ENCODE measurements at places on chromosomes 3 and 15. TPM values are rescaled to one million over a fixed set of nuclear protein-coding genes. Genes with fewer than 3 reads are reported as not detected.

The GOLGA8H gene
- total RNA-seq, result not detected

The SPTSSB gene
- total RNA-seq, result not detected

The SAMD7 gene
- total RNA-seq, result not detected

The NTRK3 gene
- total RNA-seq, result not detected

The DCBLD2 gene
- total RNA-seq, result 3.2 TPM

The NPAP1 gene
- total RNA-seq, result not detected

The THRB gene
- total RNA-seq, result not detected

The GAP43 gene
- not detected for total RNA-seq

The SCN5A gene
- total RNA-seq, result not detected

The CCNL1 gene
- total RNA-seq, result 258 TPM

DNA sequence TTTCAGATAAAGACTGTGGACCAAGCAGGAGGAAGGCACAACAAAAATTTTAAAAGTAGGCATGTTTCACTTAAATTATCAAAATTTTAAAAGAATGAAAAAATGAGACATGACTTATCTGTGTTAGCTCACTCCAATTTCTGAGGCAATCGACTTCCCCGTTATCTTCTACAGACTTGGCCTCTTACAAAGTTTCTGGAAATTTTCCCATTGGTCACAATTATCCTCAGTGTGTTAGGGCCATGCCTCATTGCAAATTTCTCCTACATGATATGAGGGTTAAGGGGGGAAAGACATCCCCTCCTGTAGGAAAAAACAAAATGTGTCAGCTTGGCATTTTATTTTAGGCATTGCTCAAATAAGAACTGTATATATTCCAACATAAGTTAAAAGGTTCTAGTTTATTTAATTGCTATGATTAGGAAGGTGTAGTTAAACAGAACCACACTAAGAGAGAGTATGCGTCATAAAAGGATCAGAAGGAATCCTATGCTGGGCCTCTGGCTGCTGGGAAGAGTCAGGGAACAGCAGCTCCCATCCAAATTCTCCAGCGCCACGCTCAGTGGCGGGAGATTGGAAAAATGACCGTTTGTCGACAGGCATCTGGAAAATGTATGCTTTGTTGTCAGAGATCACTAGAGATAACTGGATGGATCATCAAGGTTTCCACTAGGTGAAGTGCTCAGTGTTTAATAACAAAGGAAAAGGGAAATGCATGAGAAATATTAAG lies 463.6 kb upstream of the NR2F2 start:
- H3K27me3 ChIP-seq, result peaks cover 36% of the 10 kb centered on the region
- no peak for DNase-seq
- H3K4me1 ChIP-seq, result peaks cover 72% of the 10 kb centered on the region
- H3K27ac ChIP-seq, result no peak overlapping the region

GRCh38 chr15:28989239-28989830 lies 103.6 kb downstream of the APBA2 start:
- no peak overlapping the region for H3K27ac ChIP-seq
- no peak for DNase-seq
- H3K27me3 ChIP-seq, result no peaks in the 10 kb centered on the region
- H3K36me3 ChIP-seq, result no peaks in the 10 kb centered on the region
- H3K4me3 ChIP-seq, result no peak overlapping the region

GRCh38 chr3:174398761-174399160 lies 460.4 kb upstream of the NAALADL2 start:
- no peaks in the 10 kb centered on the region for H3K36me3 ChIP-seq
- H3K4me1 ChIP-seq, result no peaks in the 10 kb centered on the region

DNA sequence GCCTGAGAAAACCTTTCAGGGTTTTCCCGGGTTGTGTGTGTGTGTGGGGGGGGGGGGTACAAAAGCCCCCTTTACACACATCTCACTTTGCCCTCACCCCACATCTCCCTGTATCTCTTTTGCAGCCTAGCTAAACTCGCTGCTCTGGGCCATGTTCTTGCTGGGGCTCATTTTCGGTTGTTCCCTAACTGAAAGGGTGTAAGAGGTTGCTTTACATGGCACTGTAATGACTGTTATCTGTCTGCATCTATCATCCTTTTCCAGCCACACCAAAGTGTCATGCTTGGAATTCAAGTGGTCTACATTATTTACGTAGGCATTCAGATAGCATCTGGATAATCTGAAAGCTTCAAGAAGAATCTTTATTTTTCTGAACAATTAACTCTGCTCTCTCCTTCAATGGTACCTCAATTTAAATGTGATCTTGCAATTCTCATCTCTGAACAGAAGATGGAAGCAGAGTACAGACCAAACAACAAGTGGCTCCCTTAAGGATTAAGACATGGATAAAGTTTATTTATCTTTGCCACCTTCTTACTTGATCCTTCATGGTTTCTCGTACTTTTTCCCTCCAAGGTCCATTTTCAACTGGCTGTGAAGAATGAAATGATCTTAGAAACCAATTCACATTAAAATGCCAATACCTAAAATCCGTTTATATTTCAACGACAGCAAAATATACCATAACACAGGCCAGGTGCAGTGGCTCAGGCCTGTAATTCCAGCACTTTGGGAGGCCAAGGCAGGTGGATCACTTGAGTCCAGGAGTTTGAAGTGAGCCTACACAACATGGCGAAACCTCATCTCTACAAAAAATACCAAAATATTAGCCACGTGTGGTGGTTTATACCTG lies 34.9 kb downstream of the DCLK3 start:
- no peak for DNase-seq
- H3K4me3 ChIP-seq, result no peak overlapping the region
- no peak overlapping the region for H3K27ac ChIP-seq
- no peaks in the 10 kb centered on the region for H3K36me3 ChIP-seq
- H3K27me3 ChIP-seq, result peaks cover 8% of the 10 kb centered on the region

- H3K27me3 ChIP-seq, result peaks cover 20% of the 10 kb centered on the region
Measured at GRCh38 chr3:48429317-48429959, 448 bp downstream of the PLXNB1 start.

DNA sequence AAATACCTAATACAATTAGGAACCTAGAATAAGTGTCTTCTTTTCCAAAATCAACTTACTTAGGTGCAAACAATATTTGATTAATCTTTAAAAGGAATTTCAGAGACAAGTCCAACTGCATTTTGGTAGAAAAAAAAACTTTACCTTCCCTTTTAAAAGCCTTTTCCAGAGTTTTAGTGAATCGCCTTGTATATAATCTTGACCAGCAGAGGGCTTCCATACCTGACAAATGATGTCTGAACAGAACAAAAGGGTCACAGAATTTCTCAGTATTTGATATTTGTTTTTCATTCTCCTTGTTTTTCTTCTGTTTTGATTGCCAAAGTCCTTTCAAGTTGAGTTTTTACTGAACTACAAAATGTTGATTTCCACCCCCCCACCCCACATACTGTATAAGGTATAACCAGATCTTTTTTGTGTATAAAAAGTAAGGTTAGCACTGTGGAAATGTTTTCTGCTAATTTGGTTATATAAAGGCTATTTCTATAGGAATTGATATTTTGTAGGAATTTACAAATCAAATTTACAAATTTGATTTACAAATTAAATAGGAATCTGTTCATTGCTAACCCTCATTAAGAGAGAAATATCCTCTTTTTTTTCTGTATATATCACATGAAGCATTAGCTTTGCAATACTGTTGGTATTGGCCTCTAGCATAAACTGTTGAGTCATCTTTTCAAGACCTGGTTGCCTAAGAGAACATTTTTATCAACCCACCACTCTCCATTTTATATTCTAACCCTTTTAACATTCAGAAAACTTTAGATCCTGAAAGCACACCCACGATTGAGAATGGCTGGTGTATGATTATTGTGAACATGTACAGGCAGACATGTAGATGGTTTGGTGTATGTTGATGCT lies 464.1 kb upstream of the RARB start:
- no peaks in the 10 kb centered on the region for H3K36me3 ChIP-seq
- H3K4me3 ChIP-seq, result no peak overlapping the region
- H3K27ac ChIP-seq, result no peak overlapping the region
- DNase-seq, result no peak
- no peaks in the 10 kb centered on the region for H3K27me3 ChIP-seq

DNA sequence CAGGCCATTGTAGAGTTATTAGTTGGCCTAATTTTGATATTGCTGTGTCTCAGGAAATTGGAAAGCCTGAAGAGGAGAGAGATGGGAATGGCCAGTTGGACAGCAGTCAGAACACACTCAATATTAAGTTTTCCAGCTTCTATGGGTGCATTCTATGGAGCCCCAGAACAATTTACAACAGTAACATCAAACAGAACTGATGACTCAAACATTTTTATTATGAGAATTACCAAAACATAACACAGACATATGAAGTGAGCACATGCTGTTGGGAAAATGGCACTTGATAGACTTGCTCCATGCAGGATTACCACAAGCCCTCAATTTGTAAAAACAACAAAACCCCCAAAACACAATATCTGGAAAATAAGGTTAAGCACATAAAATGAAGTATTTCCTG lies 104.3 kb downstream of the GADL1 start:
- no peaks in the 10 kb centered on the region for H3K36me3 ChIP-seq
- peaks cover 3% of the 10 kb centered on the region for H3K4me1 ChIP-seq
- no peak overlapping the region for H3K27ac ChIP-seq
- H3K4me3 ChIP-seq, result no peak overlapping the region
- no peak for DNase-seq

- no peak overlapping the region for H3K4me3 ChIP-seq
- H3K27me3 ChIP-seq, result peaks cover 6% of the 10 kb centered on the region
- DNase-seq, result no peak
Measured at GRCh38 chr3:112634786-112635541, 6.0 kb downstream of the CCDC80 start.

GRCh38 chr3:145518639-145519038 lies 642.3 kb downstream of the PLOD2 start:
- no peaks in the 10 kb centered on the region for H3K4me1 ChIP-seq
- no peak for DNase-seq
- no peaks in the 10 kb centered on the region for H3K27me3 ChIP-seq
- no peaks in the 10 kb centered on the region for H3K36me3 ChIP-seq

- no peak for DNase-seq
- H3K27me3 ChIP-seq, result no peaks in the 10 kb centered on the region
- H3K4me1 ChIP-seq, result peaks cover 30% of the 10 kb centered on the region
- H3K4me3 ChIP-seq, result peak overlapping the region; percentile 87
Measured at GRCh38 chr3:48240000-48240963, 622 bp upstream of the ZNF589 start.

GRCh38 chr15:73264881-73265280 lies 103.9 kb downstream of the HCN4 start:
- no peaks in the 10 kb centered on the region for H3K4me1 ChIP-seq
- no peak for DNase-seq
- H3K27me3 ChIP-seq, result no peaks in the 10 kb centered on the region
- no peak overlapping the region for H3K27ac ChIP-seq
- no peak overlapping the region for H3K4me3 ChIP-seq

GRCh38 chr3:194984622-194985021 lies 286.3 kb downstream of the XXYLT1 start:
- no peaks in the 10 kb centered on the region for H3K36me3 ChIP-seq
- no peak for DNase-seq
- peaks cover 24% of the 10 kb centered on the region for H3K27me3 ChIP-seq
- H3K27ac ChIP-seq, result no peak overlapping the region

DNA sequence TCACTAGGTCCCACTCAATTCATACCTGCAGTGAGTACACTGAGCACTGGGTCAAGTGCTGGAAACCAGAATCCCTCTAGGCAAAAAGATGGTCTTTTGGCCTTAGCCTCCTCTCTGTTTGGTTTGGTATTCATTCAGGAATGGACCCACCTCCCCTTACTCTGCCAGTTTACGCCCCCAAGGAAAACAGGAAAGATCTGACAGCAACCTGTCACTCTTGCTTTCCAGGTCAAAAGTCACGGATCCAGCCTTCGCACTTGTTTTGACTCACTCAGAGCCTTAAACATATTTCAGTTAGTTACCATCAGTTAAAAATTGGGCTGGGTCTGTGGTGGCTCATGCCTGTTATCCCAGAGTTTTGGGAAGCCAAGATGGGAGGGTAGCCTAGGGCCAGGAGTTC lies 68.1 kb downstream of the SYNM start:
- no peaks in the 10 kb centered on the region for H3K36me3 ChIP-seq
- H3K4me3 ChIP-seq, result no peak overlapping the region
- no peak for DNase-seq
- H3K27me3 ChIP-seq, result no peaks in the 10 kb centered on the region

- no peak overlapping the region for H3K27ac ChIP-seq
- no peak for DNase-seq
- H3K4me3 ChIP-seq, result no peak overlapping the region
- H3K4me1 ChIP-seq, result no peaks in the 10 kb centered on the region
- no peaks in the 10 kb centered on the region for H3K36me3 ChIP-seq
Measured at GRCh38 chr3:63353383-63353782, 75.3 kb downstream of the SYNPR start.

DNA sequence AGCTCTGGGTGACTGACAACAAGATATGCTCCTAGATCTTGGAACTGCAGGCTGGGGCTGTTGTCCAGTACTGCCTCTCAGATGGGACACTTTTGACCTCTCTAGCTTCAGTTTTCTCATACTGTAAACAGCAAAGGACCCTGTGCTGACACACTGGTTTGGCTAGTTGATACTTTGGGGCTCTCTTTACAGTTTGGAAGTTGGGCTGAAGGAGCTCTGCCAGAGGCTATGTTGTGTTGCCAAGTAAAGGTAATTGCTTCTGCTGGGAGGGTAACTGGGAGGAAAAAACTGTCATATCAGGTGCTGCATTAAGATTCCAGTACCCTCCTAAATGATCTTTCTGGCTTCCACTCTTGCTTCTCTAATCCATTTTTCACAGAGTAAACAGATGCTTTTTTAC lies 54.0 kb downstream of the ISL2 start:
- no peaks in the 10 kb centered on the region for H3K27me3 ChIP-seq
- no peak overlapping the region for H3K27ac ChIP-seq

GRCh38 chr3:54777141-54777540 lies 150.7 kb downstream of the LRTM1 start:
- H3K27ac ChIP-seq, result no peak overlapping the region
- no peaks in the 10 kb centered on the region for H3K36me3 ChIP-seq
- no peaks in the 10 kb centered on the region for H3K27me3 ChIP-seq
- no peak overlapping the region for H3K4me3 ChIP-seq
- no peaks in the 10 kb centered on the region for H3K4me1 ChIP-seq

DNA sequence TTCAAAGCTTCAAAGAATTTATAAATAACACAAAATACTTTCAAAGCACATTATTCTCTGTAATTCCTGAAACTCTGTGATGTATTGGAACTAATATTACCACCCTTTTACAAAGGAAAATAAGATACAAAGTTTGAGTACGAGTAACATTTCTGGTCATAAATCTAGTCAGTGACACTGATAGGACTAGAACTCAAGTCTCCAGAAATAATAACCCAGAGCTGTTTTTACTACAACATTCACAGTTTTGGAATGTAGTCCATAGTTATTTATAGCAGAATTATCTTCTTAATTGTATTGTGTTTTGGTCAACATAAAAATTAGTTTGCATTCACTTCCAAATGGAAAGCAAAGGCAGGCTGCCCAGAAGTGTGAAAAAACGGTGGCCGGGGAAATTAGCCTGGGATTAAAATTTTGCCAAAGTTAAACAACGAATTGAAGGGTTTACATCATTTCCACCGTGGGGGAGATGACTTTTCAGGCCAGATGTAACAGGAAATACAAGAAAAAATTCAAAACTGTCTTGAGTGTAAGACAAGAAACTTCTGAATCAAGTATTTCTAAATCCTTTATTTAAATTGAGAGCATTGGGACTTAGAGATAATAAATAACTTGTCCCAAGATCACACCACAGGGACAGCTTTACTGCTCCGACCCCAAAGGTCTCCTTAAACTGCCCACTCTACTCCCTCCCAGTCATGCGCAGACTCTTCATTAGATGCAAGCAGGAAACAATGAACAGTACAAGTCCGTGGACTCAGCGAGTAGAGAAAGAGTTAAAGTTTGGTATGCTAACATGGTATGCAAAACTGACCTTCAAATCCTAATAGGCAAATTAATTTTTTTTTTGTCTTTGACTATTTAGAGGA lies 74.3 kb upstream of the VGLL4 start:
- H3K27me3 ChIP-seq, result peaks cover 14% of the 10 kb centered on the region
- peaks cover 3% of the 10 kb centered on the region for H3K36me3 ChIP-seq
- peak overlapping the region; percentile 74 for H3K4me3 ChIP-seq
- DNase-seq, result no peak
